ENCODE measurements at places on chromosomes 12 and 14.
A peak's percentile ranks its signal among the peaks of the same experiment; 100 is the strongest.

- DNase-seq: no peak
Measured at GRCh38 chr14:23694949-23695663, 58.9 kb downstream of the DHRS2 start.

GRCh38 chr12:49225576-49226166 is 36.8 kb upstream of the TUBA1A start:
- DNase-seq: no peak

- DNase-seq: no peak
Measured at GRCh38 chr12:50057896-50058670, 687 bp downstream of the ASIC1 start.

GRCh38 chr14:104877806-104878550 is 12.9 kb downstream of the CEP170B start:
- DNase-seq: no peak

- no peak for DNase-seq
Measured at GRCh38 chr14:31529053-31529452, 32.2 kb upstream of the NUBPL start.

DNA sequence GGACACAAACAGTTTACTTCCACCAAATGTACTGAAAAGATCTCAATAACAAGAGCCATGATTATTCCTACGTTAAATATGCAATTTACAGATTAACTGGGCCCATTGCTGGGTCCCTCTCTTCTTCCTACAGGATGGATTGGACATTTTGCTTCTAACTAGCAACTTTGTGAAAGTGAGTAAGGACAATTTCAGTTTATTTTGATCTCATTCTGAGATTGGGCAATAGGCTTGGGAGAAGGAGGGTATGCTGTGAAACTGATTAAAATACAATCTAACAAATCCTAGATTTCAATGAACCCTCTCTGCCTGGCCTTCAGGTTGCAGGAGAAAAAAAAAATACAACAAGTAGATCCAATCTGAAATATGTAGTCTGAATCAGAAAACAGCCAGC is 121.5 kb downstream of the PRKD1 start:
- no peak for DNase-seq

GRCh38 chr14:55103971-55104954 is 24.8 kb upstream of the LGALS3 start:
- DNase-seq: no peak

- no peak for DNase-seq
Measured at GRCh38 chr12:1630133-1630826, 1.2 kb downstream of the WNT5B start.

- DNase-seq: no peak
Measured at GRCh38 chr14:101336183-101336582, 225.1 kb upstream of the DIO3 start.

DNA sequence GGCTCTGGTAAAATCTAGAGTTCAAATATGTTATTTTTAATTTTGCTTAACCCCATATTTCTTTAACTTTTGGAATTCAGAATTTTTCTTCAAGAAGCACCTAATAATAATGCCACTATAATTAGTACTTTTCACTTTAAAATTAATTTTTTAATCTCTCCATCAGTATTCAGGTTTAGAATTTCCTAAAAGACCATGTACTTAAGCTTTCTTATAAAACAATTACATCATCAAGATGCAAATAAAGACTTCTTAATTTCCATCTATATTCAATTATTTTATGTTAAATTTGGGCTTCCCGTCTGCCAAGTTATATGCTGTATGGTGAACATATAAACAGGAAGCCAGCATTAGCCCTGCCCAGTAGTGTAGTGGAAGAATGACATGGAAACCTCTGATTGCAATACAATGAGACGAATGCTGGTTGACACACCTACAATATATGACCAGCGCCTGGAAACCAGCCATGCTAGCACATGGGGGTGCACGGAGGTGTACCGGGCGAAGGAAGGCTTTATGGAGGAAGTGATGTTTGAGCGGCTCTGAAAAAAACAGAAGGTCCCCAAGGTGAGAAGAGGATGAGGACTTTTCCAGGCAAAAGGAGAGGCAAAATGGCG is 82.2 kb downstream of the LLPH start:
- DNase-seq: no peak

GRCh38 chr12:9244894-9245293 is 36.7 kb upstream of the PZP start:
- peak; percentile 6 for DNase-seq

DNA sequence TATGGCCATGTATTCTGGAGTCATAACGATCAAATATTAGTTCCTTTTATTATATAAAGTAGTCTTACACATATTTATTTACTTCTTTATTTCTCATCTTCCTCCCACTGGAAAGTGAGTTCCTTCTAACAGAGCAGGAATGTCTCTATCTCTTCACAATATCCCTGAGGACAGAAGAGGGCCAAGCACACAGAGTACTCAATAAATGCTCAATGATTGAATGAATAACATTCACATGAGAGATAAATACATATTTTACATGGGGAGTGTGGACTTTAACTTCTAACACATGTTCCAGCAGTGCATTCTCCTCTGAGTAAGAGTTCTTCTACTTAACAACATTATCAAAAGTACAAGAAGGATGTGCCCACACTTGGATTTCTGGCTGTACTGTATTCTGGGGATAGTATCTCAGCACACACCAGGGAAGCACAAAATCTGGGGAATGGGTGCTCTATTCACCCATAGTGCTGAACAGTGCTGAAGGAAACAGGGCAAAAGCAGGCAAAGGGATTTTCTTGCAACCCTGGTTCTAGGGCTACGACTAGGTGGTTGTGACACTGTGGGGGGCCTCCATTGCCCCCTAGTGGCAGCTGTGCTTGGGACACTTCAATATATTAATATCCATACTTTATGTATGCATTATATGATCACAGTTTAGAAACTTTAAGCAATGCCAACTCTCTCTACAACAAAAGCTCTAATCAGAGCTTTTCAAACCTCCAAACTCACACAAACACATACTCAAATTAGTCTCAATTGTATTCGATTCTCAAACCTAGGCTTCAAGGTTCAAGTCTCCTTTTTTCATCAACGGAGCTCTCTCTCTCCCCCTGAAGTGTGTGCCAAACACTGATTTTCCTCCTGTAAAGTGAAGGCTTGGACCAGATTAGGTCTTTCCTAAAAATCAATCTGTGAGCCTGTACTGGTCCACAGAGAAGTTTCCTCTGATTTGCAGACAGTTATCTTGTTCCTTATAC is 115.5 kb downstream of the SLC2A13 start:
- peak; percentile 57 for DNase-seq

DNA sequence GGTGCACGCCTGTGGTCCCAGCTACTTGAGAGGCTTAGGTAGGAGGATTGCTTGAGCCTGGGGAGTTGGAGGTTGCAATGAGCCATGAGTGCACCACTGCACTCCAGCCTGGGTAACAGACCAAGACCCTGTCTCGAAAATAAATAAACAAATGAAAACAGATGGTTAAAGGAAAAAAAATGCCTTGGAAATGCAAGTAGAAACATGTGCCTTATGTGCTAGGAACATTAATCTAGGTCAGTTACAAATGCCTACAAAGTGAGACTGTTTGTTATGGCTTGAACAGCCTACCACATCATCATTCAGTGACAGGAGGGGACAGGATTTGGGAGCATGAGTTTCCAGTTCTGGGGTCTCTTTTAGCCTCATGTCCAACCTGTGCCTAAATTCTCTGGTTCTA is 52.4 kb upstream of the BCAT1 start:
- no peak for DNase-seq

GRCh38 chr12:72036393-72036792 is 97.7 kb downstream of the TPH2 start:
- DNase-seq: no peak

DNA sequence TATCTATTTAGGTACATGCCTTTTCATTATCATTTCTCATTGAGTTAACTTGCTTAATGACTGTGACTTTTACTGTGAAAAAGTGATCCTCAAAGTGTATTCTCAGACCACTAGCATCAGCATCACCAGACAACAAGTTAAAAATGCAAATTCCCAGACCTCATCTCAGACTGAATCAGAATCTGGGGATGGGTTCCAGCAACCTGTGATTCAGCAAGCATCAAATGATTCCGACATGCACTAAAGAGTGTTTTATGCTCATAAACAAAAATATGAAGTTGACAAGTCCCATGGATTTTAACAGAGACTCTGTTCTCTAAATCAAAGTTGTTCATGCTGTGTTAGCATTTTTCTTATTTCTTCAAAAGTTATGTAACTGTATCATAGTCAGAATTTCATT is 130.6 kb downstream of the BCAT1 start:
- DNase-seq: no peak

GRCh38 chr12:54958048-54958658 is 26.4 kb downstream of the TESPA1 start:
- DNase-seq: peak; percentile 73

DNA sequence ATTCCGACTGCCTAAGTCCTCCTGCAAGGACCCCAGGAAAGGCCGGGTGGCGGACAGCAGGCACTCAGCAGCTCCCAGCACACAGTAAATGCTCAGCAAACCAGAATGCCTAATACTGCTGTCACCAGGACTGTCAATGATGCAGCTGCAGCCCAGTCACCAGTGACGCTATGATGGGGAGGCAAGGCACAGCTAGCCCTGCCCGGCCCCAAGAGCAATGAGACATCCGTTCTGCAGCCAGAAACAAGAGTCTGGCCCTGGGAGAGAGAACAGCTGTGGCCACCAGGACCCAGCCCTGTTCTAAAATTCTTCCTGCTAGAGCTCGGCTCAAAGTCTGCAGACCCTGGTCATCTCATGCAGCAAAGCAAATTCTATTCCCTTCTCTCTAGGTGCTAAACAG is 69.8 kb downstream of the NCOR2 start:
- no peak for DNase-seq

GRCh38 chr12:121673013-121673511 is 3.6 kb upstream of the MORN3 start:
- no peak for DNase-seq

DNA sequence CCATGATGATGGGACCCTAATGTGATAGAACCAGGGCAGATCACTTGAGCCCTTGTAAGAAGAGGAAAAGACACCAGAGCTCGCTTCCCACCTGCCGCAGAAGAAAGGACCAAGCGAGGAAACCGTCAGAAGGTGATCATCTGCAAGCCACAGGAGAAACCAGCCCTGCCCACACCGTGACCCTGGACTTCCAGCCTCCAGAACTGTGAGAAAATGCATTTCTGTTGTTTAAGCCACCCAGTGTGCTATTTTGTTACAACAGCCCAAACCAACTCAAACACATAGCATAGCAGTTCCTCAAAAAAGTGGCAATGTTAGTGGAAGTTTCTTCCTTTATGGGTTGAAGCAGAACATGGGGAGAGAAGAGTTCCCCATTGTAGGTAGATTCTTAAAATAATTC is 107.9 kb upstream of the BCL2L14 start:
- DNase-seq: no peak

GRCh38 chr12:77999074-77999715 is 168.5 kb downstream of the NAV3 start:
- peak; percentile 0 for DNase-seq

GRCh38 chr12:112528521-112528920 is 109.8 kb downstream of the PTPN11 start:
- no peak for DNase-seq

- DNase-seq: no peak
Measured at GRCh38 chr12:99024191-99024590, 379.1 kb downstream of the APAF1 start.

GRCh38 chr14:64823305-64823861 is 56.3 kb downstream of the SPTB start:
- DNase-seq: peak; percentile 54

DNA sequence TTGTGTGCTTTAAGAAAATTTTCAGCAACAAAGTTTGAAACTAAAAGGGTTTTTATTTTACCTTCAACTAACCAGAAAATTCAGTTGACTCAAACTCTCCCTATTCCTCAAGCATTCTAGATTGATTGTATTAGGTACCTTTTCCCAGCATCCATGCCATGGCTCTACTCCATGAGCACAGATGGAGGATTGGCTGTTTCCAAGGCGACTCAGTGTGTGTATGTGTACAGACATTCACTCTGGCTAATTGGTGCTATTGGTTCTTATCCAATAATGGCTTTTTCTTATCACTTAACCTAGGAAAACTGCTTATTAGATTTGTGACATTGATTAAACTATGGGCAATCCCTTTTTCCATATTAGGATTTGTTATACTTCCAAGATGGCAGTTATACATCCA is 202.6 kb downstream of the ANO6 start:
- DNase-seq: no peak

DNA sequence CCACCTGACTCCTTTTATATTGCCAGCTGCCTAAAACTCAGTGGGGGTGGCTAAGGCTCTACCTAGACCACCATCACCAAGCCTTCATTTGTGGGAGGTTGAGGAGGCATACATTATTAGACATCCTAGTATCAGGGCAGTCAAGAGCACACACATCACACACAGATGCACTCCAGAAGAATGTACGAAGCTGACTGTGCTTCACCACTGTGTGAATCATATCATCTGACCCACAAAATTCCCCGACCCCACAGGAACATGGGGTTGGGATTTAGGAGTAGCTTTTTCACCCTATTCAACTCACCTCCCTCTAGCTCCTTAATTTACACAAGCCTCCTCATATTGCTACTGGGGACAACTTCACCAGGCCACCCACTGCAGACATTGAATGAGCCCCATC is 64.8 kb upstream of the BDKRB2 start:
- no peak for DNase-seq

GRCh38 chr12:109291521-109292341 is 17.4 kb downstream of the FOXN4 start:
- no peak for DNase-seq

GRCh38 chr12:54270345-54270744 is 9.6 kb downstream of the CBX5 start:
- DNase-seq: no peak

- peak; percentile 38 for DNase-seq
Measured at GRCh38 chr12:57838594-57839302, 7.8 kb downstream of the CTDSP2 start.

GRCh38 chr14:92556255-92556741 is 42.7 kb downstream of the RIN3 start:
- no peak for DNase-seq

DNA sequence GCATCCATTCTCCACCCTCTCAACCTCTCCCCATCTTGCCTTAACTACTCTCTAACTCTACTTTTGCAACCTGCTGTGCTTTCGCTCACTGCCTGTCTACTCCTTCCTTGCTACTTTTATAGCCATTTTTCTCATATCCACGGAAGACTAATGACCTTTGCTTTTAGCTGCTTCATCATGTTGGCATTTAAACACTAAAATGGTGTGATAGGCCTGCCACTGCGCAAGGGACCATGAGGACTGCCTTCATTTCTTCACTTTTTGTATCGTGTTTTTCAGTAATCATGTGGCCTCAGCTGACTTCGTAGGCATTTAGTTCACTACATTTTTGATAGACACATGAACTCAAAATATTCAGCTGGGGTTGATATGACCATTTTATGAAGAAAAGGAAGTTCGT is 252.1 kb downstream of the BCAT1 start:
- DNase-seq: no peak

- DNase-seq: no peak
Measured at GRCh38 chr12:28265435-28266042, 75.3 kb downstream of the CCDC91 start.

GRCh38 chr12:5172886-5173285 is 129.2 kb downstream of the KCNA5 start:
- no peak for DNase-seq

All from CD4-positive, alpha-beta T cell treated with Interleukin-2 at 100 ng/mL for 4 hours (primary cell).